GM10248 (cell line): ENCODE measurements at places on chromosomes 1 and 21.
A peak's percentile ranks its signal among the peaks of the same experiment; 100 is the strongest.

DNA sequence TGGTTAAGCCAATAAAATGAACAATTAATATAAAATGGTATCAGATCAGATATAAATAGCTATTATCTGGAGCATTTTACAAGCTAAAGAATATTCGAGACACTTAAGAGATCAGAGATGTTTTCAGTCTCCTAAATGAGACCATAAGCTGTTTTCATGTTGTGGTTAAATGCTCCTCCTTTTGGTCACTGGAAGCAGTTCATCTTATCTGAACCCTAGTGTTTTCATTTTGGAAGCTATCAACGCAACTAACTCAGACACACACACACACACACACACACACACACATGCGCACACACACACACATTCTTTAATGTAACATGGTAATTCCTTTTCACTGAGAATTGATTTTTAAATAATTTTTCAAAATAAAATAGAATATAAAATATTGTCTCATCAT, 10.0 kb upstream of the LRRC8C start:
- no peak for DNase-seq

DNA sequence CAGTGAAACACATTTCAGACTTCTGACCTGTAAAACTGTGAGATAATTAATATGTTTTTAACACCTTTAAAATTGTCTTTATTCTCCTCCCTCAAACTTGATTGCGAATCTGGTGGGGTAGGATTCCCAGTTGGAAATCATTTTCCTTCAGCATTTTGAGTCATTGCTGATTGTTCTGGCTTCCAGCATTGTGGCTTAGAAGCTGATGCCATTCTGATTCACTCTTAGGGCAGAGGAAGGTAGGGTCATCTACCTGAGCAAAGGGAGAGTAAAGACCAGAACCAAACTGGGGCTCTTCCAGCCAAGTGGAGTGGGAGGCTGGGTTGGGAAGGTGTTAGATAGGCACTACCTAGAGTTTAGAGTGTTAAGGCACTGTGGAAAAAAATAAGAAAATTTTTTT, 61.2 kb downstream of the MPZL1 start:
- no peak for DNase-seq

GRCh38 chr1:115330480-115331013, 7.5 kb downstream of the NGF start:
- DNase-seq: no peak

GRCh38 chr1:89190017-89190416, 8.7 kb downstream of the GBP4 start:
- DNase-seq: no peak

DNA sequence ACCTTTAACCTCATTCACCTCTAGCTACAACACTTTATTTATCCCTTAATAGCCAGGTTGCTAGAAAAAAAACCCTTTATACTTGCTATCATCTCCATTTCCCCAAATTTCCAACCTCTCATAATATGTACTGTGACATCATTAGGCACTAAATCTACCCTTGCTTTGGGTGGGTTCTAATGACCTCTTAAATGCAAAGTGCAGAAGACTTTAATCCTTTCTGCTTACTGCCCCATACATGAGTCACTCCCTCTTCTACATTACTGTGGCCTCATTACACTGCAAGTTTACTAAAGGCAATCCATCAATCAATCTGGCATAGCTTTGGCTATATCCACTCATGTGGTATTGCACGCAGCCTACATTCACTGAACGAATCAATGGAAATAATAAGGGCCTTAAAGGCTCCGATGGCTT, 353.3 kb downstream of the SMYD3 start:
- DNase-seq: no peak

GRCh38 chr21:27683292-27683691, 716.4 kb upstream of the ADAMTS5 start:
- no peak for DNase-seq

DNA sequence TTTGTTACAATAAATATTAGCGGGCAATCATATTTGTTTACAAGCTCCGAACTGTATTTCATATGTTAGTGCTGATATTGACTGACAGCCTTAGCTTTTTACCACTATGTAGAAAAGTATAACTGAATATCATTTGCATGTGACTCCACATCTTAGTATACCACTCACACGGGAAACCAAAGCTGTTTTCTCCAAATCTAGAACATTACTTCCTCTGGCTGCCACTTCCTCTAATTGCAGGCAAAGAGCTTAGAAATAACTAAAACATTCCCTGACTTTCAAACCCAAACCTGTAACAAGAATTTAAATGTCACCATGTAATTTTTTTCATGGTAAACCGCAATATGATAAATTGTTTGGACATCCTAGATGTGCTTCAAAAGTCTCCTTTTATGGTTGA, 174.7 kb downstream of the LBR start:
- DNase-seq: no peak

- DNase-seq: peak; percentile 55
These were observed 350 bp upstream of the S100A6 start for GRCh38 chr1:153536012-153536670.

- no peak for DNase-seq
These were observed 53.0 kb downstream of the HLCS start for GRCh38 chr21:36913247-36914169.

DNA sequence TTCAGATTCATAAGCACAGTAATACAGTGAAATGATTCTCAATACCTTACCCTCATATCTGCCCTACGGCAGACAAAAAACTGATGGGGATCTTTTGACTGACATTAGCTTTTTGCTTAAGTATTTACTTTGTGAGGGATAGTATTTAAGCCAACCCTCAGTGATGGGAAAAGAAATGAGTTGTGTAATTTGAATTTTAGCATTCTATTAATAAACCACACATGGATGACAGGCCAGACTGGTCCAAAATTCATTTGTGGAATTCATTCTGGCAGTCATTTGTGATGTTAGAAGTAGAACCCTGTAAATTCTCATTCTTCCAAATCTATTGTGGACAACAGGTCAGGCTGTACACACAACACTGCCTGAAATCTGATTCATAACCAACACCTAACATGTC, 14.9 kb downstream of the TRIM33 start:
- no peak for DNase-seq

- DNase-seq: no peak
These were observed 19.9 kb upstream of the AGO1 start for GRCh38 chr1:35863136-35863535.
